A172 (cell line): ENCODE measurements at places on chromosomes 2 and 18.

DNA sequence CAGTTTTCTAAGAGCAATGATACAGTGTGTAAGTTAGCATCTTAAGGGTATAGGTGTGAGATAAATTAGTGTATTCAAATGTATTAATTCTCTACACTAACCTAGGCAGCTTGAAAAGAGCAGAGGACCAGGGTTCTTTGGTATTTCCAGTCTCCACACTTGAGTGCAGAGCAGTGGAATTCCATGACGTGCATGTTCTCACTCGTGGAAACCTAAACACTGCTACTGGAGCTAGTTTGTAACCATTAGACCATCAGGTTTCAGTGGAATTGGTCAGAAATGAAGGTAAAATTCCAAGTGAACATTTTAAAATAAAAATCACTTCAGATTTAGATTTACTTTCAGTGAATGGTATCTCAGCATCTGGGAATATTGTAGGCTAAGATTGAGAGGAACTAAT lies 9.0 kb downstream of the SPTBN1 start:
- no peak for DNase-seq

GRCh38 chr2:25314514-25315315 lies 27.0 kb downstream of the DNMT3A start:
- no peak for DNase-seq

- peak; percentile 84 for DNase-seq
Measured at GRCh38 chr18:70380915-70381896, 92.4 kb downstream of the SOCS6 start.

- no peak for DNase-seq
Measured at GRCh38 chr18:80229363-80229762, 18.0 kb downstream of the PARD6G start.

DNA sequence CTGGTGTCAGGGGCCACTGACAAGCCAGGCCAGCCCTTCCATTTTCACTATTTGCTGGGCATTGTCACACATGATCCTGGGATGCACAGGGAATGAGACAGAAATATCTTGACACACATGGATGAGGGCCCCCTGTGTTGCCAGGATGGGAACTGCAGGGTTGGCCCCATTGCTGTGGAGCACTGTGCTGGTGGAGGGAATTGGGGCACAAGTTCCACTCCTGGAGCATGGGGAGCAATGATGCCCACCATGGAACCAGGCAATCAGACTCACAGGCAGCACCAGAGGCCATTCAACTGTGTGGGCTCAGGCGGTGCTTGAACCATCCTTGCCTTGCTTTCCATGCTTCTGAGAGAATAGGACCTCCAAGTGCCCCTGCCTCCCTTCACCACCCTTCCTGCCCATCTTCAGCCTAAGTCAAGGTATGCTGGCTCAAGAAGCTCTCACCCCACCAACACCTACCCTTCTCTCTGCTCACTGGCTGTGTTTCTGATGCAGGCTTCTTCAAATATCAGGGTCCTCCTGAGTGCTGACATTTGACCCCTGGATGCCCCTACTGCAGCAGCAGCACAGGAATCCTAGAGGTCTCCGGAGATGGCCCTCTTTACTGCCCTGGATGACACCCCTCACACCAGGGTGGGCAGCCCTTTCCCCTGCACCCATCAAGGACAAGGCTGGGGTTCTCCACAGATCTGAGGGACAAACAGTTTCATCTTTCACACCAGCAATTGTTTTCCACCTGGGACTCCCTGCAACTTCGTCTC lies 11.0 kb downstream of the ADRA2B start:
- DNase-seq, result no peak

DNA sequence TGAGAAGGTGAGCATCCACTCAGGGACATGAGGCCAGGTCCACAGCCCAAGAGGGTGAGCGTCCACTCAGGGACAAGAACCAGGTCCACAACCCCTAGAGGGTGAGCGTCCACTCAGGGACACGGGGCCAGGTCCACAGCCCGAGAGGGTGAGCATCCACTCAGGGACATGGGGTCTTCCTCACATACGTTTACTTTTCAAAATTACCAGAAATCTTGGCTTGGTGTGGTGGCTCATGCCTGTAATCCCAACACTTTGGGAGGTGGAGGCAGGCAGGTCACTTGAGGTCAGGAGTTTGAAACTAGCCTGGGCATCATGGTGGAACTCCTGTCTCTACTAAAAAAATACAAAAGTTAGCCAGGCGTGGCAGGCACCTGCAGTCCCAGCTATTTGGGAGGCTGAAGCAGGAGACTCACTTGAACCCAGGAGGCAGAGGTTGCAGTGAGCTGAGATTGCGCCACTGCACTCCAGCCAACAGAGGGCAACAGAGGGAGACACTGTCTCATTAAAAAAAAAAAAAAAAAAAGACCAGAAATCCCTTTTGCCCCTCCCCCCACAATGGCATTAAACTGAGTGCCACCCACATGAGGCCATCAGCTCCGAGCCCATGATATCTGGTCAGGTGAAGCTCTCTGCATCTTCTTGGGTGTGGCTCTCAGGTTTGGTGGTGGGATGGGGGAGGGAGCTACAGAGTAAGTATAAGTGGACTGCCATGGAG lies 9.0 kb upstream of the MBP start:
- DNase-seq, result no peak

GRCh38 chr2:150866431-150866830 lies 379.0 kb upstream of the RND3 start:
- DNase-seq, result no peak

- no peak for DNase-seq
Measured at GRCh38 chr18:76546088-76546435, 51.0 kb upstream of the ZNF516 start.

DNA sequence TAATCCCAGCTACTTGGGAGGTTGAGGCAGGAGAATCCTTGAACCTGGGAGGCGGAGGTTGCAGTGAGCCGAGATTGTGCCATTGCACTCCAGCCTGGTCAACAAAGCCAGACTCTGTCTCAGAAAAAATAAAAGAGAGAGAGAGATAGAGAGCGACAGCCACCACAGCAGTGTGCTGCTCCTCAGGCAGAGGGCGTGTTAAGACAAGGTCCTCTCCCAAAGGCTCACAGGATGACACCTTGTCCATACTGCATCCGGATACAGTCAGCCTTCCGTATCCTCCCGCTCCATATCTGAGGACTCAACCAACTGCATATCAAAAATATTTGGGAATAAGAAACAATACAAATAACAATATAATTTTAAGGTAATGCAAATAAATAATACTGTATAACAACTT lies 20.1 kb downstream of the ARL4C start:
- no peak for DNase-seq

- no peak for DNase-seq
Measured at GRCh38 chr2:217517402-217517801, 485.4 kb downstream of the TNS1 start.

DNA sequence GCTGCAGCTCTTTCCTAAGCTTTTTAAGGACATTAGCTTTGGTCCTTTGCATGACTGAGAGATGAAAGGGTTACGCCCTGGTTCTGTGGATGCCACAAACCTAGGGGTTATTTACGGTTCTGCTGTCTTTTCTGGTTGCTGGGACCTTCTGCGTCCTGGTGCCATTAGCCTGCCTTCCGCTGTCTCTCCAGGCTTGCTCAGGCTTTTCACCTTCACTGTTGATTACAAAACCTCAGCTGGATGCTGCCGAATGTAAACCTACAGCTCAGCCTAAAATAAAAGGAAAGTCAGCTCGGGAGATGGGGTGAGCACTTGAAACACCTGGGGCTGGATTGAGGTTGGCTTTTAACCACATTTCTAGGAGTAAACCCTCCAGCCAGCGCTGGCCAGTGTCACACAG lies 130.9 kb upstream of the ARHGAP28 start:
- DNase-seq, result no peak

DNA sequence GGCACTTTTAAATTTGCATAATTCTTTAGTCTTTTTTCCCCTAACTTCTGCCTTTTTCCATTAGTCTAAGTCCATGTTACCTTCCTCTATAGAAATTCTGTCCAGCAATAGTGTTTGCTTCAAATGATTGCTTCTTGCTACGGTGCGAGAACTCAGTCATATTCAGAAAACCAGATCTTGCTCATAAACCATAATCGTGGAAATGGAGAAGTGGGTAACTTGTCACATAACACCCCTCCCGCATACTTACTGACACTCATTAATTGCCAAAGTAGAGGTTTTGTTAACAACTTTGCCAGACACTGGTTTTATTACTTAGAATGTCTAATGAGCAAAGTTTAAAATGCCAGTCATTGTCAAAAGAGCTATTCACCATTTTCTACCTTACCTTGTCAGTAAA lies 94.3 kb upstream of the TWSG1 start:
- DNase-seq, result no peak

DNA sequence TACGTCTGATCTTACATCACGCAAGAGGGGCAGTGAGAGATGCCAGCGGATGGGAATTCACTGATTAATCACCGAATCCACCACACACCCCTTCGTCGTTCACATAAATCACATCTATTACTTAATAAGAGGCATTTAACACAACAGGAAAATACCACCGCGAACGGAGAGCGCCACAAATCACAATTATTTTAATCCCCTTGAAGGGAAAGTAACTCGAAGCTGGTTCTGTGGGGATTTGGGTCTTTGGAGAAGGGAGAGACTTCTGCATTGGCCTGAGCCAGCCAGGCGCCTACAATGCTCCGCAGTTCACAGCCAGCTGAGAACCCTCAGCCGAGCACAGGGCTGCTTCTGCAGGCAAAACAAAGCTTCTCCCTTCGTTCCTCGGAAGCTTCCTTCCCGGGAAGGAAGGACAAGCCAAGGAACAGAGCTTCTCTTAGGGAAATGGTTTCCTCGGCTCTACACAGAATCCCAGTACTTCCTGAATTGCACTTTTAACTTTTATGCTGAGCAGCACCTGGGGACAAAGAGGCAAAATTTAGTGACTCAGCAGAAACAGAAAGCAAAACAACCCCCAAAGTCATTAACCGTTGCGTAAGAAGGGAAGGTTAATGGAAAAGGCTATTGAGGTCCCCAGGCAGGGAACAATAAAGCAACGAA lies at the start of gene LRP1B:
LRP1B (minus strand) TSS at position 7 of the 660 bp plus-strand sequence. CDS start 287 bp downstream, outside the sequence.
- DNase-seq, result peak; percentile 23

DNA sequence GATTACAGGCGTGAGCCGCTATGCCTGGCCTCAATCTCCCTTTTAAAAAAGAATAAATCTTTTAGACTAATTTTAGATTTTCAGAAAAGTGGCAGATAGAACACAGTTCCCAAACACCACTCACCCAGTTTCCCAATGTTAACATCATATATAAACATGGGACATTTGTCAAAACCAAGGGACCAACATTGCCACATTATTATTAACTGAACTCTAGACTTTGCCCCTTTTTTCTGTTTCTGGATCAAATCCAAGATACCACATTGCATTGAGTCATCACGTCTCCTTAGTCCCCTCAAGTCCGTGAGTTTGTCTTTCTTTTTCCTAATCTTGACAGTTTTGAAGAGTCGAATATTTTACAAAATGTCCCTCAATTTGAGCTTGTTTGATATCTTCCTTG lies 2.4 kb downstream of the C2orf42 start:
- no peak for DNase-seq

- DNase-seq, result no peak
Measured at GRCh38 chr2:82478641-82479040, 1980.4 kb downstream of the SUCLG1 start.
